ENCODE measurements at places on chromosomes 7 and 10. TPM values are rescaled to one million over a fixed set of nuclear protein-coding genes. Genes with fewer than 3 reads are reported as not detected.

GRCh38 chr10:76270464-76270863, 839.0 kb downstream of the LRMDA start:
- no peak for DNase-seq

GRCh38 chr10:31166606-31167005, 134.9 kb upstream of the ZNF438 start:
- no peak for DNase-seq

The NRAP gene
- total RNA-seq: not detected

The NXPH1 gene
- not detected for total RNA-seq

DNA sequence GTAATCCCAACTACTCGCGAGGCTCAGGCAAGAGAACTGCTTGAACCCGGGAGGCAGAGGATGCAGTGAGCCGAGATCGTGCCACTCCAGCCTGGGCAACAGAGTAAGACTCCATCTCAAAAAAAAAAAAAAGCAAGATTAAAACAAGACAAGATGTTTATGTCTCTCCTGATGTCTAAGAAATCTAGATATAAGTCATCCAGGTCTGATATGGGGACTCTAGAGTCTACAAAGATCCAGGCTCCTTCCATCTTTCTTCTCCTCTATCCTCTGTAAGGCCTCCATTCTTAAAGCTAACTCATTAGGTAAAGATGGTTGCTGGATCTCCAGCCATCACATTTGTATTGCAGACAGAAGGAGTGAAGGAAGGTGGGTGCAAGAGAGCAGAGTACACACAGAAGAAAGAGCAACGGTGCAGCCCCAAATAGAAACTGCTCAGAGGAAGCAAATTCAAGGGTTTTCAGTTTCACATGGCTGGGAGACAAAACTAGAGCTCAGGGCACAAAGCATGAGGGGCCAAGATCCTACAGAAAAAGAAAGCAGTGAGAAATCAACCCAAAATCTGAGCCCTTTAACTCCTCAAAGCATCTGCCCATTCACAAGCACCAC, 57.6 kb downstream of the USP6NL start:
- no peak for DNase-seq

DNA sequence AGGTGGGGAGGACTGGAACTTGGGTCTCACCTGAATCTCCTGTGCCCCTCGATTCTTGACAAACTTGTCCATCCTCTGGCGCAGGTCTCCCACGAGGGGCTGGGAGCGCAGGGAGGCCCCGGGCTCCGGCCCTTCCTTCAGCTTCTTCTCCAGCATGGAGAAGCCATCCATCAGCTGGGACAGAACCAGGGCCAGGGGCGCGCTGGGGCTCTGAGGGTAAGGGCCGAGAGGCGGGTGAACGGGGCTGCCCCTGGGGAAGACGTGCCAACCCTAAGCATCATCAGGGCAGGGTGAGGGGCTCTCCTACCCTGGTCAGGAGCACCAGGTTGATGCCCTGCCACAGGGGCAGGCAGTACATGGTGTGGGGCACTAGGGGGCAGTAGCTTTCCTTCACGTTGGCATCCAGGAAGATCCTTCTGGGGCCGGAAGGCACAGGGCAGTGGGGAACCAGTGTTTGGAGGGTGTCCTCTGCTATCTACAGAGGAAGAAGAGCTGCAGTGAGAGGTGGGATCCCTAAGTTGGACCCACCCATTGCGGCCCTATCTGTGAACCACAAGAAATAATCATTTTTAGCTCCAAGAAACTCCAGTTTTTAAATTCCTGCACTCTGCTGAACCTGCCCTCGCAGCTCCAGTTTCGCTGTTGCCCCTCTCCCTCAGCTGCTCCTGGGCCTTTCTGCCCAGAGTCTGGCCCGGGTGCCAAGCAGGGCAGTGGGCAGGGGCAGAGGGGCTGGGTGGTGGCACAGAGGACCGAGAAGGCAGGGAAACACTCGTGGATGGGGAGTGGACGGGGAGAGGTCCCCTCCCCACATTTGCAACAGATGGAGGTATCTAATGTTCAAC, 10.8 kb upstream of the PYROXD2 start:
- DNase-seq: no peak

DNA sequence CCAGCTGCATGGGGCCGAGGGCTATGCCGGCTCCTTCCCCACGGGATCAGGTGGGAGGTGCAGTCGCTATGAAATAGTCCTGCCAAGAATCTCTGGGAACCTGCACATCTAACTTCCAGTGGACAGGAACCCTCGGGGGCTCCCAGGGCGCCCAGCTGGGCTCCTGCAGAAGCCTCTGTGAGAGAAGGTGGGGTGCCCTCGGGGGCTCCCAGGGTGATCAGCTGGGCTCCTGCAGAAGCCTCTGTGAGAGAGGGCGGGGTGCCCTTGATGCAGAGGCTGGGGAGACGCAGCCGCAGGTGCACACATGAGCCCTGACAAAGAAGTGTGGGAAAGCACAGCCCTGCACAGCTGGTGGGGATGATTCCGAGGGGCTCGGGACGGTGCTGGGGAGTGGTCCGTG, 5.9 kb downstream of the VENTX start:
- DNase-seq: no peak

- DNase-seq: no peak
Observed at GRCh38 chr7:92325858-92326257, 80.1 kb downstream of the ANKIB1 start.

DNA sequence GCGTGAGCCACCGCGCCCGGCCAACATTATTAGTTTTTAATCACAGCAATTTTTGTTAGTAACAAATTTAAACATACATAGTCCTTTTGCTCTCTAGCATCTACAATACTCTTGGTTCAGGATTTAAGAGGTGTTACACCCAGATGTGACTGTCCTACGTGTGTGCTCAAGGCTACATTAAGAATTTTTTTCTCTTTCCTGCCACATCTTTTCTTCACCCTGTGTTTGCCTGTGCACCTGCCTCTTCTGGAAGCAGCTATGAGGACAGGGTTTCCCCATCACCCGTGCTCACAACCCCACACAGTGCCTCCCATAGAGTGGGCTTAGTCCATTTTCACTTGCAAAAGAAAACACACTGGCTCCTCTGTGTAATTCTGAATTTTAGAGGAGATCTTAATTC, 186.7 kb upstream of the KLF6 start:
- no peak for DNase-seq

DNA sequence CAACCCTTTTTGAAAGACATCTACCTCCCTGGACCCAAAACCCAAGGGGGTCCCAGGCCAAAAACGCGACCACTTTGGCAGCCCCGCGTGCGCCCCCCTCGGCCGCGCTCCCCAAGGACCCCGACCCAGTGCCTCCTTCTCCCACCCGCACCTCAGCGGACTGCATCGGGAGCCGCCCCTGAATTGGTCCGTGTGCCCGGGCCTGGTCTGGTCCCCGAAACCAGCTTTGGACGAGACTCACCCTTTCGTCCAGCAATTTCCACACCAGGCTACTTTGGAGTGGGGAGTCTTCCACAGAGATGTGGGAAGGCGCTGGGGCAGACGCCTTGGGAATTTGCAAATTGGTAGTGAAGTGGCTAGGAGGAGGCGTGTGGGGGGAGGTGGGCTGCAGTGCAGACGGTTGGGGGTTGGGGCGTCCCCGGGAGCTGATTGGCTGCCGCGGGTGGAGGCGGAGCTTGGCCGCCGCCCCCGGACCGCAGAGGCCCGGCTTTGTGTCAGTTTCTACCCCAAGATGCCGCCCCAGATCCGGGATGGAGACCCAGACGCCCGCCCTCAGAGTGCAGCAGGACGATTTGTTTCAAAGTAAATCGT, 16.9 kb downstream of the TCAF1 start:
- peak; percentile 63 for DNase-seq

The CELF2 gene
- total RNA-seq: 65.0 TPM

DNA sequence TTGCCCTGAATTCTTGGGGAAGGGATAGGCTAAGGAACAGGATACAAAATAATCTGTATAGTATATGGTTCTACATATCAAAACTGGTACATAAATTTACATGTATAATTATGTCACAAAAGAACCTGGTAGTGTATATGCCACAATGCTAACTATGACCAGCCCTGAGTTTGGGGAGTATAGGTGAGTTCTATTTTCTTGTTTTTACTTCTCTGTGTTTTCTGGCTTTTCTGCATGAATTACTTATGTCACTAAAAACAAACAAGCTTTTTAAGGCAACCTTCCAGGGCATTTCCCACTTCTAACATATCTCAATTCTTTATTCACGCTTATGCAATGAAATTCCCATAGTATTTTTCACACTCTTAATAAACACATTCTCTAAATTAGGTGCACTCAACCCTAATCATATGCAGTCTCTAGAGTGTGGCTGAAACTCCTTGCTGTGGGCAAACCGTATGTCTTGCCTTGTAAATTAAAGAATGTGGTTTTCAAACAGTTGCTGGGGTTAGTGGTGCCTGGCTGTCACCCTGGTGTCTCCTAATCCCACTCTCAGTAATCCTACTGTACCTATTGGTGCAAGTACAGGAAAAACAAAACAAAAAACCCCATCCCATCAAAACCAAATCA, 14.0 kb upstream of the INSIG1 start:
- DNase-seq: no peak

DNA sequence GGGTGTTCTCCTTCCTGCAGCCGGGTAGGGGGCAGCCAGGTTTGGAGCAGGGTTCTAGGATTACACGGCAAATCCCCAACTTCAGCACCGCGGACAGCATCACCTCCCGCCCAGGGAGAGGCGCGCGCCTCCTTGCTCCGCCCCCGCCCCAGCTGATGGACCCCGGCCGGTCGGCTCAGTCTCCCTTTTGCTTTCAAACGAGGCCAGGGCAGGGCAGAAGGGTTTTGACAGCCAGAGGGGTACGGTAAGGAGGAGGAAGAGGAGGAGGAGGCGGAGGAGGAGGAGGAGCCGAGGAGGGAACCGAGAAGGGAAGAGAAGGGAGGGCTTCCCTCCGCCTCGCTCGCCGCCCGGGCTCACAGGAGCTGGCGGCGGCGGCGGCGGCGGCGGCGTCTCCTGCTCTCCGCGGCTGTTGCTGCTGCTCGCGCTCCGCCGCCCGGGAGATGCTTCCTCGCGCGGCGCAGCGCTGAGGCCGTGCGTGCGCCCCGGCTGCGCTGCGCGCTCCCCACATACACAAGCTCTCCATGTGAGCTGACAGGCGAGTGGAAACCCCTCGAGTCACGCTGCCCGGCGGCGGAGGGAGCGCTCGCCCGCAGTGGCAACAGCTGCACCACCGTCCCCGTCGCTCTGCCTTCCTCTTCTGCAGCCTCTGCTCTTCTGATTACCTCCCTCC, 615 bp upstream of the CNTNAP2 start:
- DNase-seq: peak; percentile 32

DNA sequence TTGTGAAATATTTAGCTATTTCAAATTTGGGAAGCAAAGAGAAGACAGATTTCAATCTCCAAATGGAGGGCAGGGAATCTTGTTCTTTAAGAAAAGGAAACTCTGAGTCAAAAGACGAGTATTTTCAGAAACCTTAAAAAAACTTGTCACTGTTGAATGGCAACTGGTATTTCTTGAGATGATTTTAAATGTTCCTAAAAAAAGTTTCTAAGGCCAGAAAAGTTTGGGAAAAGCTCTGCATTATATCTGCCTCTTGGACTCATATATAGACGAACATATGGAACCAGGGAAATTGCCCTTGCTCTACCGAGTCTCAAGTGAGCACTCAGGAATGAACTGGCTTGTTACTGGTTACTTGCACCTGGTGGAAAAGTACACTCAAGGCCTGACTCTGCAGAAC, 69.5 kb downstream of the ADAM22 start:
- no peak for DNase-seq

The MYO1G gene
- 0.11 TPM for total RNA-seq

GRCh38 chr10:96072674-96073073, 29.3 kb downstream of the CCNJ start:
- DNase-seq: no peak

DNA sequence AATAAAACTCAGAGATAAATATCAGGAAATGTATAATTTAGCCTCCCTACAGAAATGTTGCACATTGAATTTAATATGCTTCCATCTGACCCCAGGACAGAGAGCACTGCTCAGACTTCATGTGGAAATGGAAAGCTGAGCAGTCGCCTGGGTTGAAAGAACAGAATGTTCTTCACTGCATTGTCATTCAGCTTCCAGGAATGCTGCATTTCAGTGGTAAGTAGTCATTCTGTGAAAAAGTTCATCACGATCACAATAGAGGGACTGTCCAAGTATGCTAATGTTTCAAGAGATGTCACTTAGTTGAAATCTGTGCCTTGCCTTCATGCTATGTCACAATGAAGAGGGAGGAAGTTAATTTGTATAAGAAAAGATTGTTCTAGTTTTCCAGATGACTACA, 147.3 kb downstream of the NRCAM start:
- DNase-seq: peak; percentile 62

GRCh38 chr7:74069790-74070618, 13.6 kb upstream of the LIMK1 start:
- DNase-seq: no peak

GRCh38 chr7:81331061-81332018, 412.5 kb upstream of the SEMA3C start:
- DNase-seq: peak; percentile 53

DNA sequence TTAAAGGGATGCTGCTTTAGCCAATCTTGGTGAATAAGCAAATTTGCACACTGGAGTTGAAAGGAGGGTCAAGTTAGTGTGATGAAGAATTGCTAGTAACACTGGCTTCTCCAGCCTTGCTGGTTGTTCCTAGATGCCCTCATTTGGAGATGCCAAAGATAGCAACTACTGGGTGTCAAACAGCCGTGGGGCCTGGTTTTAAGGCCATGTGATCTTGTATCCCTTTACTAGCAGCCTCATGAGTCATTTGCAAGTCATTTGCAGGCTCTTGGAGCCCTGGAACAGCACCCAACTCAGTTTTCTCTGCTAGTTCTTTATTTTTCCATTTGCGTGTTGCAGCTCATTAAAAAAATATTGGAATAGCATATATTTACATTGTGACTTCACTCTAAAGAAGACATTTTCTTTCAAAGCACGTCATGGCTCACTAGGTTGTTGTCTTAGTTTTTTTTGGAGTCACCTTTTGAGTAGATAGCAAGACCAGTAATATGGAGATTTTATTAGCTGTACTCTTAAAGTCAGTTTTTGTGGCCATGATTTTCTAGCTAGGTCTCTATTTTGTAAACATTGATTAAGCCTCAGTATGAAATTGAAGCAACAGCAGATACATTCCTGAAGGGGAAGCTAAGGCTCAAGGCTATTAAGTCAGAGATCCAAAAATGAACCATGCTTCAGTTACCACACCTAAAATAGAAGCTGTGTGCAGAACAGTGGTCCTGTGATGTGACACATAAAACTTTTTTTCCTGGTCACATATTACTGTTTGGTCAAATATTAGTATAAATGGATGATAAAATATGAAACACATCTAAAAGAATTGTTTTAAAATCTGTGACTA, 1.3 kb downstream of the LSMEM1 start:
- peak; percentile 92 for DNase-seq

GRCh38 chr10:58546722-58547445, 34.2 kb downstream of the BICC1 start:
- DNase-seq: no peak
